Naive thymus-derived CD4-positive, alpha-beta T cell (primary cell): ENCODE measurements at places on chromosomes 2 and 18.

- DNase-seq: no peak
Observed at GRCh38 chr2:226354434-226354833, 445.2 kb downstream of the IRS1 start.

DNA sequence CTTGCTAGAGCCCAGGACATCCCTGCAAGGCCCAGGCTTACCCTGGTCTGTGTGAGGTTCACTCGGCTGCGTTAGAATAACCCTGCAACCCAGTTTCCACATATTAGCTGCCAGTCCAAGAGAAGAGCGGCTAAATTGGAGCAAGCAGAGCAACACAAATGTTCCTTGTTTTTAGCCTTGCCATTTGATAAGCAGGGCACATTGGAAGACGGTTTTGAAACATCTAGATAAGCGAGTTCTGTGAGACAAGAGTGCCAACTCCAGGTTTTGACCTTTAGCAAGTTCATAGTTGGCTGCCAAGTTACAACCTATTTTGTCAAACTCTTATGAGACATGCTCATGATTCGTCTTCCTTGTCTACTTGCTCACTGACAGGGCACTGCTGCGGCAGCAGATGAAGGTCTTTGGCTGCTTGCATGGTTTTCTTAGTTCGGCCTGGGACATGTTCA is 23.5 kb downstream of the DPP4 start:
- no peak for DNase-seq

- DNase-seq: no peak
Observed at GRCh38 chr2:190963088-190963487, 50.9 kb downstream of the STAT1 start.

DNA sequence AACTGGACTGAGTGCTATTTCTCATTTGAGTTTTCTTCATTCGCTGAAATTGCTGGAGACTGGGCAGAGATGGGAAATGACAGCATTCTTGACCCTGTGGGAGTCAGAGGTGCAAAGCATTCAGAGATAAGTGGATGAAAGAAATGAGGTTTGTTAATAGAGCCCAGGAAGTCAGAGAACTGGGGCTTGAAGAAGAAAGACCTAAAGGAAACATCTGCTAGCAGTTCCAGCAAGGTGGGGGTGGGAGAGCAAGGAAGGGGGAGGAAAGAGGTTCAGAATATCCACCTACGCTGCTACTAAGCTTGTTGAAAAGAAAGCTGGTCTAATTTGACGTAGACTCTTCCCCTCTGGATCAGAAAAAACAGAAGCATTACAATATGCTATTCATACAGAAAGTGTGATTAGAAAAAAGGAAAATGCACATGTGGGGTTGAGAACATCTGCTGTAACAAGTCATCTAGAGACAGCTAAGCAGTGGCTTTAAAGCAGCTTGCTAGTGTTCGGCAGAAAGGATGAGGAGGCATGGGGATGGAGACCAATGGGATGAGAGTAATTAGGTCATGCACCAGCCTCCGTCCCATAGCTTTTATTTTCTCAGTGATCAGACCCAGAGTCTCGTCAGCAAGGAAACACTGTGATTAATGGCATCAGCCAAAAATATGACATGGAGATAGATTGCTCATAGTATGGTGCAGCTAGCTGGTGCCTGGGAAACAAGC is 29.7 kb downstream of the NAB1 start:
- DNase-seq: no peak

GRCh38 chr2:71544919-71545571 is 91.7 kb downstream of the DYSF start:
- DNase-seq: no peak

DNA sequence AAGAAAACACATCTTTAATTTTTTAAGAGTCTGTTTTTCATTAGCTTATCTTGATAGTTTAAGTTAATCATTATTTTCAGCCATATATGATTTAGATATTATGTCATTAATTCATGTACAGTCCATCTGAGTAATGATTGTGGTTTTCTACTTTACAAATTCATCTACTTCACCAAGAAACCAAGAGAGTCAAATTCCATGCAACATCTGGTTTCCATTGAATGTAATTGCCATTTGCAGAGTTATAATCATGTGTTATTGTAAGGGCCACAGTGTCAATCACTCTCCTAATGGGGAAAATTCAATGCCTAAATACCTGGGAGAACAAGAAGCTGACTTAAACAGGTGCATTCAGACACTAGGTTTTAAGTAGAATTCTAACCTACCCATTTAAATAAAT is 217.2 kb upstream of the OSR1 start:
- DNase-seq: no peak
